ENCODE measurements at places on chromosomes 3 and 15.

DNA sequence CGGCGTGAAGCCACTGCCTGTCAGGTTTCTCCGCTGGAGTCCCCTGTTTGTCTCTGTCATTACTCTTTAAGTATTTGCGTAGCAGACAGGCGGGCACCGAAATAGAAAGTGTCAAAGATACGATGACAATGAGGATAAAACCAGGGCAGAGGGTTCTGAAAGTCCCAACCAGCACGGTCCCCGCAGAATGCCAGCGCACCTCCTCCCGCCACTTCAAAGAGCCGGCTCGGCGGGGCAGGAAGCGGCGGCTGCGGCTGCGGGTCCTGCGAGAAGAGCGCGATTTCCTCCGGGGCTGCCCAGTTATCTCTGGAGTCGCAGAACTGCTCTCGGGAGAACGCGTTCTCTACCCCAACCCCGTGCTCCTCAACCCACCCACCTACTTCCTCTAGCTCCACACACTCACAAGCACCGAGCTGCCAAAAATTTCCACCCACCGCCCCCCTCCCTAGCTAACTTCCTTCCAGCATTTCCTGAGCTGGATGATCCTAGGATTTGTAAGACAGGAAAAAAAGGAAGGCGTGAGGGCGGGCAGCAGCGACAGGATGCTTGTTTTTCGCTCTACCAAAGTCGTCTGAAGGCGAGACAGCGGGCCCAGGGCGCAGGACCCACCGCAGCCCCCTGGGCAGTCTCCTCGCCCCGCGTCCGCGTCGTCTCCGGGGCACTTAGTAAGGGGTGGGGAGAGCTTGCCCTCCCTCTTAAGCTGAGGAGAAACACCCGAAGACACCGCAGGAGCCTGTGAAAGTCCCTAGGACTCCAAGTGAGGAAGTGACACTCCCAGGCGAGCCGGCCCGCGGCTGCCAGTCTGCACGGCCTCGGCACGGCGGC, at the start of gene ARHGAP31:
TSS of gene ARHGAP31 (plus strand) at position 513 of the 825 bp plus-strand sequence. CDS start 522 bp downstream, outside the sequence.
- DNase-seq: peak; percentile 83

DNA sequence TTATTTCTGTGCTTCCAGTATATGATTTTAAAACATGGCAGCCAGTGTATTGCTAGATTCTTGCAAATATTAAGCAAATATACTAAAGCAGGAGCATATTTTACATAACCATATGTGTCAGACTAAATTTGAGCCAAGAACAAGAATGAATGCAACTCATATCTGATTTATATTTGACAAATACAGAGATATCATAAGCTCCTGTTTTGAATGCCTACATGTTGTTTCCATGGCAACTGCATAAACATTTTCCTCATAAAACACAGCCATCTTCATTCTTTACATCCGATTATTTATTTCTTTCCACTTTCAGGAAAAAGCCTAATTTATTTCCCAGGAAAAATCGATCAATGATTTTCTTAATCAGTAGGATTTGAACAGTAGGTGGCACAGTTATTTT, 172.2 kb upstream of the TSPAN3 start:
- DNase-seq: no peak

GRCh38 chr15:70149667-70150404, 52.1 kb upstream of the TLE3 start:
- DNase-seq: no peak

- DNase-seq: no peak
Measured at GRCh38 chr3:106305882-106306435, 437.1 kb upstream of the CBLB start.

DNA sequence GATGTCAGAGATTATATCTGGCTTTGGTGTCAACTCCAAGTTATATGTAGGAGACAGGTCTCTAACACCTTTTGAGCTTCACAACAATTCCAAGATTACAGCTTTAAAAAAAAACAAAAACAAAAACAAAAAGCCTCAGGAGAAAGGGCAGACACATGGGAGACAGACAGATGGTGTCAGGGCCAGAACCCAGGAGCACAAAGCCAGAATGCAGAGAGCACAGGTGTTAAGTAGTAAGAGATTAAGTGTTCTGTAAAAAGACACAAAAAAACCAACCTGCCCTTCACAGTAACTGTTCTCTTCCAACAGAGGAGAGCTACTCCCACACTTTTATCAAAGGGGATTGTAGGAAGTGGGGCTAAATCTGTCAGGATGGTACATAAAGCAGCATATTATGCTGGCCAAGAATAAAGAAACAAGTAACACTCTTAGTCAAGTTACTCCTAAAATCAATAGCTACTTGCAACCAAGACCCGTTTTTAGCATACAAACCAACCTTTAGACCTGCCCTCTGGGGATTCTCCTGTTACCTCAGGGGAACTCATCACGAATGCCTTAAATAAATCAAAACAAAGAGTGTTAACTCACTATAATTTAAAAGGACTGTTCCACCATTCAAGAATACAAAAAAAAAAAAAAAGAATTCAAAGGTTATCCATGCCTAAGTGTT, 5.9 kb downstream of the CPEB1 start:
- no peak for DNase-seq

- DNase-seq: no peak
Measured at GRCh38 chr3:153615863-153616262, 453.8 kb downstream of the RAP2B start.

GRCh38 chr3:71903112-71903495, 118.2 kb upstream of the PROK2 start:
- no peak for DNase-seq

GRCh38 chr15:100111125-100112060, 230.4 kb downstream of the ADAMTS17 start:
- peak; percentile 94 for DNase-seq

- no peak for DNase-seq
Measured at GRCh38 chr3:39718674-39719595, 90.5 kb upstream of the MYRIP start.

- DNase-seq: no peak
Measured at GRCh38 chr3:129081503-129081902, 20.9 kb downstream of the GP9 start.

GRCh38 chr15:101554115-101554915, 64.8 kb upstream of the PCSK6 start:
- DNase-seq: peak; percentile 58

DNA sequence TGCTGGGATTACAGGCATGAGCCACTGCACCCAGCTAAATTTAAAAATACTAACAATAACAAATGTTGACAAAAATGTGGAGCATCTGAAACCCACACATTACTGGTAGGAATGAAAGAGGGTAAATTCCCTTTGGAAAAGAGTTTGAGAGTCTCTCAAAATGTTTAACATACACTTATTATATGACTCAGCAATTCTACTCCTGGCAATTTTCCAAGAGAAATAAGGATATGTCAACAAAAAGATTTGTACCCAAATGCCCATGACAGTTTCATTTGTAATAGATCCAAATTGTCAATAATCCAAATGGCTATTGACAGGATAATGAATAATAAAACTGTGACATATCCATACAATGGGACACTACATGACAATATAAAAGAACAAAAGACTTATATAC, 9.0 kb downstream of the HCLS1 start:
- DNase-seq: no peak

DNA sequence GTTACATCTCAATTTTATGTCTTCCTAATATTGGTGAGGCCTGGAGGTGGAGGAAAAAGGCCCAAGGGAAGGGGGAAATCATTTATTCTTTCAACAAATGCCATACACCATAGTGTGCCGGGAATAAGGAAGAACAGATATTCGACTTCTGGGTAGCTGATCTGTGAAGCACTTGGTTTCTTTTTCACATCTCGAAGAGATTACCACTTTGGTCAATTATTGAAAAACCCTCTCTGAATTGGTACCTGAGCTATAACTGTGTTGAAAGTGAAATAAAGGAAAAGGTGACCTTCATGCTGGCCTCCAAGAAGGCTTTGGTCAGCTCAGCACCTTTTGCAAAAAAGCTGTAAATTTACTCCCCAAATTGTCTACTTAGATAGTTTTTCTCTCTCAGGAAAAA, 14.2 kb upstream of the MB21D2 start:
- DNase-seq: no peak

DNA sequence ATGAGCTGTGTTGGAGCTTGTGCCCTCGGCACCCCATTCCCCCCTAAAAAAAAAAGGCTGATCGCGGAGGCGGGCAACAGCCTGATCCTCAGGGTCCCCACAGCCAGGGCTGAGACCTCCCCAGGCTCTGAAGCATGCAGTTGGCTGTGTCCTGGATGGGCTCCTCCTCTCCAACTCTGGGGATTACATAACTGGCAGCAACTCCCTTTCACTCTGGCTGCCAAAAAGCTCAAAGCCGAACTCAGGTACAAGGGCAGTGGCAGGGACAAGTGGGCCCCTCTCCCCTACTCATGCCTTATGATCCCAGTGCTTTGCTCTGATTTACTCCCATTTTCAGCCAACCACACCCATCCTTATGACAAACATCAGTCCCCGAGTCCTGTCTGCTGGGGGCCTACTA, 18.3 kb downstream of the TPRA1 start:
- no peak for DNase-seq
